ENCODE measurements at places on chromosomes 3 and 15. TPM values are rescaled to one million over a fixed set of nuclear protein-coding genes. Genes with fewer than 3 reads are reported as not detected.

CTXN2 gene
- total RNA-seq, result not detected

HESX1 gene
- total RNA-seq, result 0.26 TPM

CHCHD4 gene
- 23.6 TPM for total RNA-seq

NEIL1 gene
- 6.1 TPM for total RNA-seq

PLS1 gene
- 17.1 TPM for total RNA-seq

EPHA3 gene
- total RNA-seq, result under 0.01 TPM

MKRN2OS gene
- 2.1 TPM for total RNA-seq

PRICKLE2 gene
- 2.4 TPM for total RNA-seq

CD86 gene
- not detected for total RNA-seq

ZPLD1 gene
- 2.6 TPM for total RNA-seq

LRRN1 gene
- 0.26 TPM for total RNA-seq

MELTF gene
- total RNA-seq, result 4.6 TPM

LYZL4 gene
- not detected for total RNA-seq

WNT7A gene
- total RNA-seq, result 7.9 TPM

TIPIN gene
- 17.8 TPM for total RNA-seq

DCP1A gene
- total RNA-seq, result 5.0 TPM

POTEB gene
- total RNA-seq, result not detected

MAPK6 gene
- 197 TPM for total RNA-seq

PAQR5 gene
- 0.53 TPM for total RNA-seq

GOLGA6L10 gene
- total RNA-seq, result 0.79 TPM

AMIGO3 gene
- total RNA-seq, result not detected

RPP14 gene
- total RNA-seq, result 20.3 TPM

PRR20G gene
- total RNA-seq, result not detected

SAMMSON gene
- not detected for total RNA-seq

BFSP2 gene
- total RNA-seq, result not detected

CLSTN2 gene
- under 0.01 TPM for total RNA-seq

CYP1A2 gene
- total RNA-seq, result not detected

CHRNA7 gene
- under 0.01 TPM for total RNA-seq

ABHD6 gene
- 11.6 TPM for total RNA-seq

FBXL2 gene
- total RNA-seq, result 9.1 TPM

GOLGA6L4 gene
- total RNA-seq, result 1.3 TPM

PLSCR2 gene
- not detected for total RNA-seq

GOLGA8T gene
- total RNA-seq, result 0.13 TPM

HEG1 gene
- total RNA-seq, result 2.0 TPM

AP4E1 gene
- 18.6 TPM for total RNA-seq
